ENCODE measurements at places on chromosomes 1 and 21.

DNA sequence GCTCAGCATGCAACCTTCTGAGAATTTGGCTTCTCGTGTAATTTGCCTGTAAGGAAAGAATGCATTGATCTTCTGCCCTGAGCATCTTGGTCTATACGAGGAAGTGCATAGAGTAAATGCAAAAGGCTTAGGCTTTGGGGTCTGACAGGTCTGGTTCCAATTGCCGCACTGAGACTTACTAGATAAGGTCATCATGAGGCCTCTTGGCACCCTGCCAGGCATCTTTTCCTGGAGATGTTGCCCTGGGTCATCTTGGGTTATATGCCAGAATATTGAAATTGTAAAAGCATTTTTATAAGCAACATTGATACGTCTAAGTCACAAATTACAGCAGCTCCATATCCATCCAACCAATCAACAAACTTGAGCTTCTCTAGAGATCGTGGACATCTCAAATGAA is 108.8 kb upstream of the WARS2 start:
- DNase-seq, result no peak

- DNase-seq, result peak; percentile 21
Observed at GRCh38 chr1:200150721-200151120, 123.2 kb downstream of the NR5A2 start.

DNA sequence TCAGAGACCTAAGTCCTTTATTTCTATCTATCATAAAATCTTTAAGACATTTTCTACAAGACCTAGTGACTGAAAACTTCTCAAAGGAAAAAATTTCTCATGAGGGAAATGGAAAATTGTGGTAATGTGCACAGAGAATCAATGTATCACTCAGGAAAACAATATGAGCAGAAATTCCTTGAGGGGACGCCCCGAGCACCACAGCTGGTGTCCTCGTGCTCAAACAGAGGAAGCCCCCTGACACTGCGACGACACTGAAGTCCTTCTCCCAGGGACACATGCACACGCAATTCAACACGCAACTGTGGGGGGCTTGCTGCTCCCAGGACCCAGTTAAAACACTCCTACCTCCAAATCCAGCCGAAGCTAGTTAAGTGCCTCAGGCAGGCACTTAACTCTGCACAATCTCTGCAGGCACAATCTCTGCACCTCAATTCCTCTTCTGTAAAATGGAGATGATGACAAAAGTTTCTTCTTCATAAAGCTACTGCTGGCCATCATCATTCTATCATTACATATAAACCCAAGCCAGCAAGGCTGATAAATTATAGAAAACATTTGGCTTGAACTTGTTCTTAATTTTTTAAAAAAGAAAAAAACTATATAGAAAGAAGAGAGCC is 16.0 kb downstream of the ZBTB17 start:
- DNase-seq, result no peak

DNA sequence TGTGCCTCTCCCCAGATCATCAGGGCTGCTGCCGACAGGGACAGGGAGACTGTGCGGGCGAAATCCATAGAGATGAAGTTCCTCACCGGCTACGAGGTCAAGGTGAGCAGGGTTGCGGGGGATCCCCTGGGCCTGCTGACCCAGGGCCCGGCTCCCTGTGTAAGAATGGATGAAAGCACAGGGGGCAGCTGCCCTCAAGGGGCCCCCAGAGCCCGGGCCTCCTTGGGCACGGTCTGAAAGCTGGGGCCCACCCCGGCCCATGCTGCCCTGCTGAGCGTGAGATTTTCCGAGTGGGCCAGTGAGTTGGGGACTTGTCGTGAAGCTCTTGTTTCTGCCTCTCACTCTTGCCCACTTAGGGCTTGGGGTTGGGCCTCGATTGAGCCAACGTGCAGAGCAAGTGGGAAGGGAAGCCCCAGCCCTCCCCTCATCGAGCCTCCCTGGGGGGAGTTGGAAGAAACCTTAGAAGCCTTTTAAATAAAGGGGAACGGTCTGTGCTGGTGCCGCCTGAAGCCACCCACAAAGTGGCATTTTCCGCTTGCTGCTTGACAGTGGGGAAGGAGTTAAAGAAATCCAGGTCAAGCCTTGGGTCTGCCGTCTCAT is 45.2 kb downstream of the COQ8A start:
- no peak for DNase-seq

DNA sequence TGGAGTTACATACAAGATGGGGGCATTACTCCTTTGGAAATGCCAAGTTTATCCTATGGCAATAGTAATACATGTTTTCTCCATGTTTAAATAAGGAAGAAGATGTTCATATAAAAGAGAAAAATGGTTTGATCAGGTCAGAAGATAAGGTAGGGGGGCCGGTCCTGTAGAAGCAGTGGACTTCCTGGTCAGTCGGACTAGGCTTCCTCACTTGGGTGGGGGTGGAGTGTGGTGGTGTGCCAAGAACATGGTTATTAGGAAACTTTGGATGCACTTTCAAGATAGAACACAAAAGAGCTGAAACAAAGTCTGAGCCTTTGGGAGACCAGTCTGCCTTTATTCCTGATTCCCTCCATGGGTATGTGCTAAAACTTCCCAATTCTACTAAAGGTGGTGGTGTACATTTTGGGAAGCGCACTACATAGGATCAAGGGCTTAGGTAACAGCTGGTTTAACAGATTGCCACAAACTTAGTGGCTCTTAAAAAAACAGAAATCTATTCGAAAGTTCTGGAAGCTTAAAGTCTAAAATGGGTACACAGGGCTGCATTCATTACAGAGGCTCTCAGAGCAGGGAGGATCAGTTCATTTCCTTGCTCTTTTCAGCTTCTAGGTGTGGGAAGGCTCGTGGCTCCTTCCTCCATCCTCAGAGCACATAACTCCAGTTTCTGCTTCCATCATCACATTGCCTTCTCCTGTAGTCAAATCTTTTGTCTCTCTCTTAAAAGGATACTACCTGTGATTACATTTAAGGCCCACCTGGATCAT is 64.6 kb downstream of the KDM1A start:
- DNase-seq, result no peak

DNA sequence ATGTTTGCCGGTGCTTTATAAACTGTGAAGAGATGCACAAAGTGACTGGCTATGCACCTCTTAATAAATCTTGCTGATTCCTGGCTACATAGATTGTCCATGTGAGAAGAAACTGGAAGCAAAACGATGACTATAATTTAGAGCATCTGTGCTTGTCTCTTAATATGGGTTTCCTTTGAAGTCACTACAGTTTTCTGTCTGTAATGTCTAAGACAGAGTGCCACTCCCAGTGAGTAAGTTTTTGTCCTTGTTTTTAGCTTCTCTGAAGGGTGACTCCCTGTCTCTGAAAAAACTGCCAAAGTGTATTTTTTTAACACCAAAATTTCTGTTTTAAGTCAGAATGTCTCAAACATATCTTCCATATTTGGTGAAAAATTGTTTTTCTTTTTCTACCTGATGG is 175.1 kb downstream of the FASLG start:
- DNase-seq, result no peak

- no peak for DNase-seq
Observed at GRCh38 chr1:62142496-62142895, 52.2 kb upstream of the L1TD1 start.

GRCh38 chr1:97603218-97603617 is 317.6 kb downstream of the DPYD start:
- DNase-seq, result no peak

GRCh38 chr1:170663404-170664092 is 383 bp upstream of the PRRX1 start:
- DNase-seq, result no peak

DNA sequence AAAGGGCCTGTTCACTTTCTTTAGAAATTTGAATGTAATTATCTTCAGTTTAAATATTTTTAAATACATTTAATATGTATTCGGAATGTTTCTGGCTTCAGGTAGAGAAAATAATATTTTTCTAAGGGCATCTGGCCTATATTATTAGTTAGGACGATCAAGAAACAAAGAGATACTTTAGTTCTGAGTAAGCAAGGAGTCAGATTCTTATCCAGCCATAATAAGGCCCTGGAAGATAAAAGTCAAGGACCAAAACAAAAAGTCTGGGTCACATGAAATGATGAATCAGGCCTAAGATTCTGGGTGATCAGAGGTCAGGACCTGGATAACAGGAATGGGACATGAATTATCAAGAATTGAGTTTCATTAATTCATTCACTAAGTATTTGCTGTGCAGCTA is 6.3 kb downstream of the PHC2 start:
- no peak for DNase-seq

- no peak for DNase-seq
Observed at GRCh38 chr1:241586905-241587512, 53.2 kb downstream of the CHML start.

DNA sequence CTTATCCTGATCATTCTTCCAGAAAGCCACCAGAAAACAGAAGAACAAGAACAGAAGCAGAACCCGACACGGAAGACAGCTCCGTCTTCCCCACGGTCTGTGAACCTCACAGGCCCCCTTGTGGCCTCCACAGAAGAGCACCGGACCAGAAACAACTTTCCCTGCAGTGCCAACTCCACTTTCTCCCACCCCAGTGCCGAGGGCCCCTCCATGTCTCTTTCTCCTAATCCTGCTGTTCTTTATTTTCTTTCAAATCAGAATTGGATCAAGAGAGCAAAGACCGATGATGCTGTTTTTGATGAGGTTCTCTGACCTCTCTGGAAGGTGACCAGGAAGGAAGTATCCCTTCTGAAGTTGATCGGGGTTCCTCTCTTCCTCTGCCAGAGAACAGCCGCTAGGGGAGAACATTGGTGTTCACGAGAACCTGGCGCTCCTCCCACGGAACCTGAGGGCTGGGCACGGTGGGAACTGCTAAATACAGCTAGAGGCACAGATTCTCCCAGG is 58.9 kb upstream of the CTTNBP2NL start:
- DNase-seq, result no peak

GRCh38 chr1:89142160-89142559 is 16.2 kb upstream of the GBP2 start:
- DNase-seq, result no peak

GRCh38 chr1:72557446-72558049 is 275.2 kb upstream of the NEGR1 start:
- DNase-seq, result no peak

DNA sequence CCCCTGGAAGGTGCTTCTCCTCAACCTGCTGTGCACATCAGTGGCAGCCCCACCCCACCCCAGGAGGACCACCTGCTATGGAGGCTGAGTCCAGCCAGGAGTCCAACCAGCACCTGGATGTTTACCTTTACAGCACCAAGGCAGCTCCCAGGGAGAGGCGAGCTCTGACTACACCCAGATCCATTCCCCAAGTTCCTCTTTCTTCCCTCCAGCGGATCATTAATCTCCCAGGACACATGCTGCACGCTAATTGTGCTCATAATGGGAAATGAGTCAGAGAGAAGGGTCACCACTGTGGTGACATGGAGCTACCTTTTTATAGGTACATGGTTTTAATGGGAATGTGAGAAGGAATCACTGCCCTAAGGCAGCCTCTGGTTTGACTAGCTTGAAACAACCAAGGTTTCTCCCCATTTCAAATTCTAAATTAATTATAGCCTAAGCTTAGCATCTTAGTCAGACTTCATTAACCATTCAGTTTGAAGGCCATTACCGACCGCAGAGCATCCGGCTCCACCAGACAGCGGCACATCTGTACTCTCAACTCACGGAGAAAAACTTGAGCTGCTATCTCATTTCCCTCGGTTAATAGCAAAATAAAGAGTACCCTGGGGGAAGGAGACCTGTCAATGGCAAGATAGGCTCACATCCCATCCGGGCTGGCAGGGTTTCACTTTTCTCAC is 173.1 kb upstream of the GALNT2 start:
- DNase-seq, result no peak

DNA sequence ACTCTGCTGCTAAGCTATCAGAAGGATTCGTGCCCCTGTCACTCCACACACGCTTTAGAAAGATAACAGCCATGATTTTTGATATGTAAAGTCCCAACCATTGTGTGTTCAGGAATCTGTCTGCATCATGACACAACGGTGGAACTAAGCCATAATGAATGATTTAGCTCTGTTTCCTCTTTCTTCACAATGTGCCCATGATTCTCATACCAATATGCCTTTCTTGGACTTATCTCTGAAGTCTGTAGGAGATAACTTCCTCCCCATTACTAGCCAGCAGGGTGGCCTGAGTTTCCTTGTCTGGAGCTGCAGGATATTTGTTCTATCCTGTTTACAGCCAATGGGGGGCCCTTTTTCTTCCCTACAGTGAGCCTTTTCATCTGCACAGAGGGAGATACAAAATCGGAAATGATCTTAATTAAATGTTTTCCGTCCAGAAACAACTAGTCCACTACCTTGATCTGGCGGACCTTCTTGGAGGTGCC is 511.7 kb downstream of the USP25 start:
- no peak for DNase-seq

DNA sequence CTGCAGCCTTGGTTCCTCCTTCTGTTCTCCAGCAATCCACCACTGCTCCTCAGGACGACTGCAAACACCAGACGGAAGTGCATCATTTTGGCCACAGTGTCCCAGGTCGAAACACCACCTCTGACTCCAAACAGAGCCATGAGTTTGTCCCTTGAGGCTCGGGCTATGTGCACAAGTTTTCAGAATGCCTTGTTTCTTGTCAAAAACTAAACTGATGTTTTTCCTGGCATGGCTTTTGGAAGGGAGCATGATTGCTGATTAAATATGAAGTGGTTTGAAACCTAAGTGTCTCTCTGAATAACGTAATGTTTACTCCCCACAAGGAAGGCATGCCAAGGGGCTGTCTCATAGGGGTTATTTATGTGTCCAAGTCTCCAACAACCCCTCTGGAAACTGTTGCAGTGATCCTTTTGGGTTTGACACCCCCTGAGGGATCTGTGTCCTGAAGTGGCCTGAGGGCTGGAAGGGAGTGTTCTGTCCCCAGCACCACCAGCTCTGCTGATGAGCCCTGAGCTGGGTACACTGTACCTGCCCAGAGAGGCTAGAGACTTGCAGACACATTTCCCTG is 132.7 kb downstream of the PLPP3 start:
- no peak for DNase-seq

DNA sequence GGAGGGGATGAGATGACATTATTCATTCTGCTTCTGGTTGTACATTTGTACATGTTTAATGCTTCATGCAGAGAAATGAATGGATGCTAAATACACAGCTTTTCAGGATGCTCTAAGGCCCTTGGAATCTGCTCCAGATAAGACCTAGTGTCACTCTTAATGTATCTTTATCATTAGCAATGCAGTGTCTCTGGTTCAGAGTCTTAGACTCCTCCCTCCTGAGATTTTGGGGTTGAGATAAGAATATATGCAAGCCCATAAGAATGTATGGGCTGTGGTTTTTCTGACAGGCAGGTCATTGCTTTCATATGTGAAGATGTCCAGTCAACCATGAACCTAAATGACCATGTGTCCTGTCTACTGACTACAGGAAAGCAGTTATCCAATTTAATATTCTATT is 415.5 kb downstream of the RPS6KC1 start:
- no peak for DNase-seq

DNA sequence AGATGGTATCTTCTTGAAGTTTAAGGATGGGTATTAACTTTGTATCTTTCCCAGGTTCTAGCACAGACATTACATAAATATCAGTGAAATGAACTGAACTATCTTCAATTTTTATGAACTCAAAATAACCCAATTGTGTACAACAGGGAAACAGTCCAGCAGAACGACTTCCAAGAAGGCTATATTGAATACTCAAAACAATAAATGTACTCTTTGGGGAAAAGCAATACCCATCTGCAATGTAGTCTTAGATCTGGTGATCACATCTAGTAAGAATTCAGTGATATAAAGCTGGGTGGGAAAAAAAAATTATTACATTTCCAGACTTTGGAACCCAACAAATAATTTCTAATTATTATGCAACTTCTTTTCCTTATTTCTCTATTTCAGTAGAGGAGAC is 33.1 kb upstream of the GORAB start:
- DNase-seq, result no peak
